ENCODE measurements at places on chromosomes 3 and 15. TPM values are rescaled to one million over a fixed set of nuclear protein-coding genes. Genes with fewer than 3 reads are reported as not detected.

ERICH6 gene
- not detected for total RNA-seq

DNA sequence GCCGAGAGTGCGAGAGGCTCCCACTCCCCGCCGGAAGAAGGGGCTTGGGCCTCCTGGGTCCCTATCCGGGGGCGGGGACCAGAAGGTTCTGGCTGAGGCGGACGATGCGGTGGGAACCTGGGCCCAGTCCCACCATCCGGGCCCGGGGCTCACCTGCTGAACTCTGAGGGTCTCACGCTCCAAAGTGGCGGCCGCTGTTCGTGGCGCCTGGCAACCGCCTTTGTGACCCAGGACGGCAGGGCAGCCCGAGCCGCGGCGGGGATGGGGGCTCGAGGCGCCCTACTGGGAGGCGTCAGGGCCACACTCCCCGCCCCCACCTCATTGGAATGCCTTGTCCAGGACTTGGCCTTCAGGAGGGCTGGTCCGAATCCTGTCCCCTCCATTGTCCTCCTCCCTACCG is at the start of gene FANCD2OS:
Gene FANCD2OS (minus strand): TSS at position 165 of the 400 bp plus-strand sequence. CDS start 3,481 bp downstream, outside the sequence.
- DNase-seq: no peak

DNA sequence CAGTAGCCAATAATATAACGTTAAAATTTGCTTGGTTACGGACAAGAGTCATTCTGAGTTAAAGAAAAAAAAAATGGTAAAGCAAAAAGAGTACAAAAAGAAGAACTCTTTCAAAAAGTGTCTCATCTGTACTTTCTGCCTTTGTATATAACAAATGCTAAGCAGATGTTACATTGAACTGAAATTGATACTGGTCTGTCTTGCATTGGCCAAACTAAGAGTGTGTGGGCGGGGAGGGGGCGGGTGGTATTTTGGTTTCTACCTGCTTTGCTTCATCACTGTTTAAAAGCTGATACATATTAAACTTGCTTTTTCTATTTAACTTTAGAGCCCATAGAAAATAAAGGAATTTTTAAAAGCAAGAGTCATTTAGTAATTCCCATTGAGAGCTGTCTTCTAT is 215.0 kb upstream of the THBS1 start:
- DNase-seq: no peak

ROBO2 gene
- total RNA-seq: not detected

GRCh38 chr3:185701611-185702261 is 115.6 kb downstream of the SENP2 start:
- no peak for DNase-seq

COL6A6 gene
- 0.20 TPM for total RNA-seq

JMJD7 gene
- total RNA-seq: 1.7 TPM

KLHL40 gene
- total RNA-seq: 682 TPM

GRCh38 chr3:155382396-155383042 is 89.0 kb upstream of the STRIT1 start:
- DNase-seq: no peak

ARPP21 gene
- 63.2 TPM for total RNA-seq

GRCh38 chr3:142263112-142263511 is 37.7 kb upstream of the GK5 start:
- DNase-seq: no peak

DNA sequence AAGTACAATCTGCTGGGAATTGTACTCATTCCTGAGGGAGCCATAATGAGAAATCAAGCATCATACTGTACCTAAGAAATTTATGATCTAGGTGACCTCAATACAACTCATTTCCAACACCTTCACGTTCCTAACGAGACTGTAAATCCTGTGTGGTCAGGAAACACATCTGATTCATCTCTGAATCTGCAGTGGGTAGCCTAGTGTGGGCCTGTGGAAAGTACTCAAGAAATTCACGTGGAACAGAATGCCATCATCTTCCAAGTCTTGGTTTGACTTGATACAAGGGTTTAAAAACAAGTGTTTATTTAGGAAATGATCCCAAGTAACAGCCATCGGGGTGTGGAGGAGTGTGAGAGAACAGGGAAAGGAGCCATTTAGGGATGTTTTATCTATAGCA is 568.9 kb downstream of the EDEM1 start:
- DNase-seq: no peak

CD80 gene
- 0.13 TPM for total RNA-seq

GRCh38 chr3:158768881-158769543 is 32.8 kb upstream of the MFSD1 start:
- DNase-seq: peak; percentile 18

- DNase-seq: no peak
These were observed 16.6 kb upstream of the SEMA3F start for GRCh38 chr3:50138266-50139200.

ASB14 gene
- total RNA-seq: 1.9 TPM

GRCh38 chr3:70556056-70556455 is 243.6 kb upstream of the MDFIC2 start:
- no peak for DNase-seq

DNA sequence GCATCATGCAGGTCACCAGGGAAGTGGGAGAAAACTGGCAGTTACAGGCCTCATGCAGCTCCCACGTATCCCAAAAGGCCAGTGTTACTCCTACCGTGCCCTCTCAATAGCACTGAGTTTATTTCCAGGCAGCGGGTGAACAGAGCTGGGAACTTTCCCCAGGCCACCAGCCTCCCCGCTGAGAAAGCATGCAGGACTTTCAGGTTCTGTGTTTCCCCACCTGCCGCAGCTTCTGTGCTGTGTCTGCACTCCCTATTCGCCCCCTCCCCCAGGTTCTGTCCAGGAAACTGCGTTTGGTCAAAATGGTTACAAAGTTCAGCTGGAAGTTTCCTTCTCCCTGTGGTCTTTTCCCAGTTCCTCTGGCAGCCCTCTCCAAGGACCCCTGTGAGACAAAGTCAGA is 21.4 kb downstream of the NEK11 start:
- no peak for DNase-seq

NRROS gene
- 0.31 TPM for total RNA-seq

DNA sequence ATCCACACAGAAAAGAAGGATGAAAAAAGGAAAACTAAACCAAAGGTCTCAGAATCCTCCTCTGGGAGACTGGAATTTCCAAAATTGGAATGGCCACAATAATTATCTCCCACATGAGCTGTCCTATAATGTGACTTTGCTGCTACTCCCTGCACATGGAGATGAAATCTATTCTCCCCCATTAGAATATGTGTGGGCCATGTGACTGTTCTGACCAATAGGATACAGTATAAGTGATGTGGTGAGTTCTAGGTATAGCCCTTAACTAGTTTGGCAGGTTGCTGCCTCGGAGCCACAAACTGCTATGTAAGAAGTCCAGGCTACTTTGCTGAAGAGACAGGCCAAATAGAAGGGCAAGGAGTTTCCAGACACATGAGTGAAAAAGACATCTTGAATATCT is 5.2 kb downstream of the TRIM59 start:
- DNase-seq: no peak

CYP19A1 gene
- 0.68 TPM for total RNA-seq

GRCh38 chr3:14154276-14154675 is 24.1 kb downstream of the XPC start:
- no peak for DNase-seq

DNA sequence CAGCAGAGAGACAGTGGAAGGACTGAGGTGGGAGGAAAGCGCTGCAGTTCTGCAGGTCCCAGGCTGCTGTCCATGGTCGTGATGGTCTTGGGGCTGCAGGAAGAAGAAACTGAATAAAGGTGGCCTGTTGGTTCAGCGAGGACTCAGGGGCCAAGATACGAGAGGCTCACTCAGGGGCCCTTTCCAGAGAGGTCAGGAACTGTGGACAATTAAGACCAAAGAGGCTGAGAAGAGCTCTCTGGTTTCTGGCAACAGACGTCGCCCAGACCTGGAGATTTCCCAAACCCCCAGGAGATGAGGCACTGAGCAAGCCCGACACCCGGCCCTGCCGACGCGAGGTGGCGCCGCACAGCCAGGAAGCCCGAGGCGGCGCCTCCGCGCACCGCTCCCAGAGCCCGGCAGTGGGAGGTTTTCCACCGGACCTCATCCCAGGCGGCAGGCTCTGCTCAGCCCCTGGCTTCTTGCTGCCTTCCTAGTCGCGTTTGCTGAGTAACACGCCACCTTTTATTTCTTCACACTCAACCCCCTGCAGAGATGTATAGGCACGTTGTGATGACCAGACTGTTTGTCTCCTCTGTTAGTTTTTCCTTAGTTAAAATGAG is 56.4 kb upstream of the ARRDC4 start:
- peak; percentile 22 for DNase-seq

GRCh38 chr15:75208501-75209288 is 7.0 kb downstream of the C15orf39 start:
- DNase-seq: no peak

LSAMP gene
- not detected for total RNA-seq

DNA sequence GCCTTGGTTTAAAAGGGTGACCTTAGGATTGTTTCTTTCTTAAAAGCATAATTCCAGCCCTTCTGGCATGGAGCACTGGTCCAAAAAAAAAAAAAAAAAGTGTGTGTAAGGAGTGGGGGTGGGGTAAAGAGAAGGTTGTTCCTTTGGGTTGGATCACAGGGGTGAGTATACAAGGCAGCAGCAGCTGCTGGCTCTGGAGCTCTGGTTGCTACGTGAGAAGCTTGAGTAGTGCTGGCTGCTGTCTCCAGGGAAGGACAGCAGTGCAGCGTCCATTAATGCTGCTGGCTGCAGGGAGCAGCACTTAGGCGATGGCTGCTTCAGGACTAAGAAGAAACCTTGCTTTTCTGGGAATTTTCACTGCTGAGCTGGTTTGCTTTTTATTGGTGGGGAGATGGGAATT is 2.3 kb downstream of the SETD5 start:
- peak; percentile 85 for DNase-seq

CELF6 gene
- 0.13 TPM for total RNA-seq

CYB561D2 gene
- total RNA-seq: 17.8 TPM

ISLR2 gene
- 3.9 TPM for total RNA-seq

GOLGA6A gene
- not detected for total RNA-seq

CCDC54 gene
- not detected for total RNA-seq

Measured in gastrocnemius medialis (tissue), 4 donors.